ENCODE measurements at places on chromosomes 1 and 21. TPM values are rescaled to one million over a fixed set of nuclear protein-coding genes. Genes with fewer than 3 reads are reported as not detected.

Gene TFF2
- total RNA-seq = 0.38 TPM

- peaks cover 6% of the 10 kb centered on the region for H3K4me1 ChIP-seq
- no peak overlapping the region for H3K4me3 ChIP-seq
- H3K27me3 ChIP-seq = peaks cover 58% of the 10 kb centered on the region
- no peak for DNase-seq
These were observed 178.8 kb downstream of the ETS2 start for GRCh38 chr21:38984568-38984967.

DNA sequence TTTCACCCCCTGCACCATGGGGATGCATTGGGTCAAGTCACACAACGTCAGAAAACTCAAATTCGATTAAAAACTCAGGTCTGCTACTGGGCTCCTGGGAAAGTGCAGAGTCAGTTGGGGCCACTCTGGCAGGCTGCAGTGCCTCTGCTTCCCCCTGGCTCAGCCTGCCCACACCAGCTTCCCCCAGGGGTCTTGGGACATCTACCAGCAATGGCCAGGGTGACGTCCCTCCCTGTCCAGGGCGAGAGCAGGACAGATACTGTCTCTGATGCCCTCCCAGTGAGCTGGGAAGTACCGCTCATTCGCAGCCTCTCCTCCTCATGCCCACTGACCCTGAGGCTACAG lies 106.2 kb upstream of the COL6A1 start:
- H3K36me3 ChIP-seq = no peaks in the 10 kb centered on the region
- H3K27me3 ChIP-seq = peaks cover 76% of the 10 kb centered on the region
- DNase-seq = no peak
- H3K4me1 ChIP-seq = peaks cover 6% of the 10 kb centered on the region
- H3K27ac ChIP-seq = no peak overlapping the region

DNA sequence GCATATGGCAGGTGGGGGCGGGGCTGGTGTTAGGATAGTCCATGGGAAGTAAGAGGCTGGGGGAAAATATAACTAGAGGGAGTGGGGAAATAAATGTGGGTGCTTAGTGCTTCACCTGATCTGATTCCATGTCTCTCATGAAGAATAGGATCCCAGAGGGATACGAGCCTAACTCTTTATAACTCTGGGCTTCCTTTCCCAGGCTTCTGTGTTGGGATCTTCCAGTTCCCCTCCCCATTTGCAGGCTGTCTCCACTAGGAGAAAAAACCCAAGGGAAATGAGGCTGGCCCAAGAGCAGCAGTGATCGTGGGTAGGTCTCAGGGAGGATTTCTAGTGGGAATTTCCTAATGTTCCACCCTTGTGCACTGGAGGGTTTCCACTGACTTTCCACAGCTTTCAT lies 1.6 kb downstream of the KCNJ9 start:
- no peak for DNase-seq
- H3K4me3 ChIP-seq = no peak overlapping the region
- H3K27me3 ChIP-seq = peaks cover 15% of the 10 kb centered on the region
- peaks cover 20% of the 10 kb centered on the region for H3K4me1 ChIP-seq

DNA sequence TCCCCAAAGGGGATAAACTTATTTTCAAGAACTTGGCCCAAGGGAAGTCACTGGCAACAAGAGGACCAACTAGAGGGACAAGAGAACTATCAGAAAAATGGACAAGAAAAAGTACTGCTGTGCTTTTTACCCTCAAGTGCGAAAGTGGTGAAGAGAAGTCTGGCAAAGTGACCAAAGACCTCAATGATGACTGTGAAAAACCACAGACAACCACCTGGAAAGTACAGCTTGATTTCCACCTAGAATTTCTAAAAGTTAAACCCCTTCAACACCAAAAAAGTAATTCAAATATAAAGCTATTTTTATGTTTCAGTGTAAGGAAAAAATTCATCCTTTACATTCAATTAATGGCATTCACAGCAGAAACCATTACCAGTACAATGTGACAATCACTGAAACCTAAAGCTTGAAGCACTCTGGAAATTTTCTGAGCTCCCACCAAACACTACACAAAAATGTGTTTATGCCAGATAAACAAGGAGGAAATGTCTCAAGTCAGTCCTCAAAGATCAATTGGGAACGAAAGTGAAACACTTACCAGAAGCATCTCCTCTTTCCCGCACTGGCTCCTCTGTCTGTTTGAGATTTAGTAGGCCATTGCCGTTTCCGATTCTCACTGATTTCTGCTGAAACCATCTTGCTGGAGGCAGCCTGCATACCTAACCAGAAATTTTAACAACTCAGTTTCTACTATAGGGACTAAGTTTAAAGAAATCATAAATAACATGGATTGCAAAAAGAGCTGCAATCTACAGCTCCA lies 8.3 kb downstream of the SDE2 start:
- H3K4me1 ChIP-seq = peaks cover 8% of the 10 kb centered on the region
- H3K27me3 ChIP-seq = no peaks in the 10 kb centered on the region
- DNase-seq = no peak
- no peak overlapping the region for H3K4me3 ChIP-seq

Gene ADGRL4
- total RNA-seq = not detected
